NCI-H1436 (cell line): ENCODE measurements at places on chromosomes 1 and 21.

DNA sequence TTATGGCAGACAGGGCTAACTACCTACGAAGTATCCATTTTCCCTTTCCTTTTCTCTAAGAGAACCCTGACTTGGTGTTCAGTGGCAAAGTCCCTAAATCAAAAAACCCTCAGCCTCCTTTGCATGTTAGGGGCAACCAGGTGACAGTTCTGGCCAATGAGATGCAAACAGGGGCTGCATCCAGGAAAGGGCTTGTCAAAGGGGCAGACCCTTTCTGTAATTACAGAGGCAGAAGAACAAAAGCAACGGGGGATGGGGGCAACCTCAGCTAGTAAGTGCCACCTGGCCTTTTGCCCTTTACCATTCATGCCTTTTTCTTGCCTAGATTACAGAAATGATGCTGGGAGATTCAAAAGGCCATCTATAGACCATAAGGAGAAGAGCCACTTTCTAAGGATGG lies 34.4 kb downstream of the GLUL start:
- DNase-seq, result no peak

GRCh38 chr1:5979536-5980313 lies 12.5 kb downstream of the NPHP4 start:
- no peak for DNase-seq

DNA sequence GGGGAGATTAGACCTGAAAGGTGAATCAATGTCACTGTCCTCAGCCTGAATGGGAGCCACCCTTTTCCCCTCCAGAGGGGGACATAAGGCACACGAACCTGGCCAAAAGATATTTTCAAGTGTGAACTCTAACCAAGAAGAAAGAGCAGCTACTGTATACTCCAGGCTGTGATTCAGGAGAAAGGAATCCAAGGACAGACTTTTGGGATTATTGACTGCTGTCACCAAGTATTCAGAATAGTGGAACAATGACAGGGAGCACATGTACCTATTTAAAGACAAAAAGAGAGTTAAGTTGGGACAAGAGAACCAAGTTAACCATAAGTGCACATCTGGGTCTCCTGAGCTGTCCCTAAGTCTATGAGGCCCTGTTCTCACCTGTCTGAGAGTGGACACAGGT lies 2.4 kb downstream of the ICMT start:
- DNase-seq, result no peak

DNA sequence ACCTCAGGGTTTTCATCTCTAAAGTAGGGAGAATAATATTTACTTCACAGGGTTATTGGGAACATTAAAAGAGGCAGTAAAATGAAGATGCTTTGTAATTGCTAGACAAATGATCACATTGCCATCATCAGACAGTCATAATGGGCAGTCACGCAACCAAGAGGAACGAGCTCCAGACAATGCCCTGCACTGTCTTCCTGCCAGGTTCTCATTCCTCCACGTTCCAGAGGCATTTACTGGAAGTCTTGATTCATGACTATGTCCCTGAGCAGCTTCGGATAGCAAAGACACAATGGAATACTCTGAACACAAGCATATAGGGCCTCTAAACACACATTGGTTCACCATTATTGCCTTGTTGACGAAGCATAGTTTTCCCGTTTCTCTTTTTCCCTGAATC lies 389.7 kb downstream of the NTNG1 start:
- DNase-seq, result no peak

DNA sequence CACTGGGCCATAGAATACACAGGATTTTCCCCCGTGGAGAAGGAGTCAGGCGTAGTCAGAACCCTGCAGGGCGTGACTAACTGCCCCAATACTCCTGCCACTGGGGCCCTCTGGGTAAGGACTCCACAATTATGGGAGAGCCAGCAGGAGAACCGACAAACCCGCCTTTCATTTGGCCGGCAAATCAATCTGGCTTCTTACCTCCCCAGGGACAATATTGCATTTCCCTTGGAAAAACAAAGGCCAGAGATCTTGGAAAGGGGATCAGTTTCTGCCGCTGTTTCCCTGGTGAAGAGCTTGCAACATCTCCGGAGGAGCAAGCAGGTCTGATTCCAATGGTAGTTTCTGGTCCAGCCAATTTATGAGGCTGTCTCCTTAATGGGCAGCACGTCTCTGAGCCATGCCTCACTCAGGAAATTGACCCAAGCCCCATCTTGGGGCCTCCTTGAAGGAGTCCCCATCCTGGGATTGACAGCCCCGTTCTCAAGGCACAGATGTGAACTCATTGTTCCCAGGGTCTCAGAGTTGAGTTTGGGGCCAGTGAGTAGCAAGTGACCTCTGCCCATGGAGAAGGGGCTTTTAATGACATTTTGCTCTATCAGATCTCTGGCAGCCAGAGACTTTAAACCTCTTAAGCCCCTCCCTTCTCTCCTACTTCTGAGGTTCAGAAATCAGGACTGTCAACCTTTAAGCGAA lies 4.3 kb downstream of the TRABD2B start:
- no peak for DNase-seq

DNA sequence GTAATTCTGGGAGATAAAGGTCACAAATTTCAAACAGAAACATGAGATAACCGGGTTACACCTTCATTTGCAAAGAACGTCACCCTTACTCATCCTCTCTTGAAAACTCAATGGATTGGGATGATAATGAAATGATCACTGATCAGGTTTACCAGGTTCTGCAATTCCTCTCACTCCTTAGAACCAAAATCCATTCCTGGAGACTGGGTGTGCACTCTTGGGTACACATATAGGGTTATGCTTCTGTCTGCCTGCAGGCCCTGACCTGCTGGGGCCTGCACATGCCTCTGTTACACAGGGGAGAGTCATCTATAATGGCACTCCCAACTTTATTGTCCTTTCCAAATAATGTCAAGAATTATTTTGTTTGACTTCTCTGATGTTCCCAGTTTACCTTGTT lies 8.3 kb downstream of the SUSD4 start:
- DNase-seq, result no peak

DNA sequence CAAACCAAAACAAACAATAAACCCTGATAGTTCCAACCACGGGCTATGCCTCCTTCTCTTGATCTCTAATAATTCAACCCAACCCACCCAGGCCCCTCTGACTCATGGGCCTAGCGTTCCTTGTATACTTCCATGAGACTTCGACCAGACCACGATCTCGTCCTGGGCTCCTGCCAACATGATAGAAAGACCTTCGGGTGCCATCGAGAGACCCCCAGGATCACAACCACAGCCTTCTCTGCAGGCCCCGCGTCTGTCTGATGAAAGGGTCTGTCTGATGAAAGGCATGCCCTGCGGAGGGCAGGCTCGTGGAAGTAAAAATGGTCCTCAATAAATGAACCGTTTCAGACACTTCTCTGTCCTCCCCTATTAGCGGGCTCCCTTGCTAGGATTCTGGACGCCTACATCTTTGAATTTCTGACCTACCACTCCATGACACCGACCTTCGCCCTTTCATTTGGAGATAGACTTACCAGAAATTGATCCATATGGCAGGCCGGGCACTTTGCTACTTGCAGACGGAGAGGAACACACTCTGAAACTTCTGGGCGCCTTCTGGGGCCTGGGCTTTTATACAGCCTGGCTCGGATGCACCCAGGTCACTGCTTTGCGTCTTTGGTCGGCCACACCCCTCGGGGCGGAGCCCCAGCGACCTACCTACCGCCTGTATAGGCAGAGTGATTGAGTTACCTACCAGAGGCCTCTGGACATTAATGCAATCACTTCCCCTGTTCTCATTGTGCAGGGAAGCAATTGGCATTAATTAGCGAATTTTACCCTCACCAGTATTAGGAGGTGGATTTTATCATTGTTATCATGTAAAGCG lies 5.3 kb upstream of the KLF18 start:
- no peak for DNase-seq

DNA sequence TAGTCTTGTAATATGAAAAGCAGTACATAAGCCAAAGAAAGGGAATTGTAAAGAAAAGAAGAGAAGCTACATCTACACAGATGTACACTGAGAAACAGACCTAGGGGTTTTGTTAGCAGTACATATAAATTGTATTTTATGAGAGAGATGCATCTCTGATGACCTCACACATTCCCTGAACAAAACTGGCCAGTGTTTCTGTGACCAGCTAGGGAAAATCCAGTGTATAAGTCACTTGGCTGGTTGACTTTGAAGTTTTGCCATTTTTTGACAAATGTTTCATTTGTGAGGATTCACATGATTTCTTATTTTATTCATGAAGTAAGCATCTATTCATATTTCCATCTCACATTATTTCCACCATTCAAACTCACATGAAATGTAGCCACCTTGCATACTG lies 28.3 kb upstream of the DYNLT5 start:
- DNase-seq, result no peak

DNA sequence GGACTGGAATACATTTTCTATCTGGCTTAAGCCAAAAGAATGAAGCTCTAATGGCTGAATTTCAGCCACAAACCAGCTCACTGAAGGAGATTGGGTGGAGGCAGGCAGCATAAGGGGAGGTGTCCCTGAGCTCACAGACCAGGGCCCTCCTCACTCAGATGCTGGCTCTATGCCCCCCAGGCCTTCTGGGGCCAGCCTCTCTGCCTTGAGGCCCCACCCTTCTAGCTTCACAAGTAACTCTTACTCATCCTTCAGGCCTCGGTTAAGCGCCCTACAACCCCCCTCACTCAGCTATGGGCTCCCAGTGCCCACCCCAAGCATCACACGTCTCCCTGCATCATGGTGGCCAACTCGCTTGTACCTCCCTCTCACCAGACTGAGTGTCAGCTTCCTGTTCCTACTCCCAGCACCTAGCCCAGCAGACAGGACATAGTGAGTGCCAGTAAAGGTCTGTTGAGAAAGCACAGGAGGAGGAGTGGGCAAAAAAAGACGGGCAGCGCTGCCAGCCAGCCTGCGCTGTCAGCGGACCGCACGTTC lies 40.8 kb upstream of the GPR157 start:
- DNase-seq, result no peak

DNA sequence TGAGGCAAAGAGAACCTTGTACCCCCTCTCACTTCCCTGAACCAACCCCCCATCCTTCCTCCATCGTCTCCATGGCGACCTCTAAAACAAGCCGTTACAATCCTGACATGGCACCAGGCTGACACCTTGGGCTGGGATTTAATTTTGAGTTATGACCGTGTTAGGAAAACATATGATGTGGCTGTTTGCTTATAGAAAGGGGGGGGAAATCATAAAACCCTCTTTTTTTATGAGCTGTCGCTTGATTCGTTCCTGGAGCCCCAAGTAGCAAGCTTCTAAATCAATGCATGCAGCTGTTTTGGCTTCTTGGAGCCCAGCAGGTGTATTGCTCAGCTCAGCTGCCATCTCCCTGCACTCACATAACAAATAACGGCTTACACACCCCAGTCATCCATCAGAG lies 301.2 kb upstream of the SPAG17 start:
- no peak for DNase-seq

DNA sequence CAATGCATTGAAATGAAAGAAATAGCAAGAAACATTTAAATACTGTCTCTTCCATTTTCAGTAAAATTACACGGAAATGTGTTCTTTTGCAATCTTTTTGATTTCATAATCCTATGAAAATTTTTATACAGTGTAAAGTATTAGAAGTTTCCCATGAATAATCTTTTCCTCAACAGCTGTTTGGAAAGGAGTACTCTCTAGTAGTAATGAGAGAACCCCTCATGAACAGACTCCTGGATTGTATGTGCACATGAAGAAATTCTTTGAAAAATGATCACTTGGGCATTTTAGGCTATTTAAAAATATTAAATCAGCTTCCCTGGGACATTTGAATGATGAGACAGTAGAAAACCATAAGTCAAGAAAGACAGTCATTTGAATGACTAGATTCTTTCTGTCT lies 64.4 kb downstream of the LHX9 start:
- no peak for DNase-seq

DNA sequence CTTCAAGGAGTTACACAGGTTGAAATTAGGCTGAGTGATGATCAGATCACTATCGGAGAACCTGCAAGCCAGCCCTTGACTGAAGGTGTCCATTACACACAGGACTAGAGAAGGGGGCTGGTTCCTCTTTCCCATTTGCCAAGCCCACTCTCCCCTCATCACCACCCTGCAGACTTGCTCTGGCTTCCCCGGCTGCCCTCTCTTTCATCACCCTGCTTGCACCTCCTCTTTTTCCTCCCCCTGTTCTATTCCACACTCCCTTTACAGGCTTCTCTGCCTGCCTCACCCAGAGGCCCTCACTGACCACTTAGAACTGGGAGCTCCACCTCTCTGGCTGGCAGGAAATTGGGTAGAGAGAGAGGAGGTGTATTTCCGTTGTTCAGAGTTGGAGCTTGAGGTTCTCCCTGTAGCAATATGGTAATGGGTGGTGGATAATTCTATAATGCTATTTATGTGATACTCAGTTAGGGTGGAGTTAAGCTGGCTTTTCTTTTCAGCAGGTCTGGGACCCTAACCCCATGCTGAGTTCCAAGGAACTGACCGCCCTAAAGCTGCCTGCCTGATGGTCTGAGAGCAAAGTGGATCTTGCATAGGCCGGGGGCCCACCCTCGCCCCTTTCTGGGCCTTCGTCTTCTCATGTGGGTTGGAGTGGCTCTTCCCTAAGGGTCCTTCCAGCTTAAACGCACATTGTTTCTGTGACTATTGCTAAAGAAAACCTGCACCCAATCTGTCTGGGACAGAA lies 111.8 kb upstream of the ADAR start:
- DNase-seq, result no peak
